Memory B cell (primary cell): ENCODE measurements at places on chromosomes 3 and 15.

DNA sequence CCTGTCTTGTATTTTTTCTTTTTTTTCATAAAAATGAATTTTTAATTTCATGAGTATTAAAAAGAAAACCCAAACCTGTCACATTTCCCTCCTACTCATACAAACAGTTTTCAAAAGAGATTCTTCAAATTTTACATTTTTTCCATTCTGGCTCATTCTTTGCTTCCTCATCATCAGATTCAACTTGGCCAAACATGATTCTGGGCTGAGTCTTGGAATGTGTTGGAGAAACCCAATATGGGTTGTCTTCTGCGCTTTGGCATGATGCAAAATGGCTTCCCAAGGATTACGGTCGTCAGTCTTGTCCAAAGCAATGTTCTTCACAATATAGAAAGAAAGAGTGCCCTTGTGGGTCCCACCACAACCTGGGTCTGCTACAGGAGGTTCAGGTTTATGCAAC is 12.4 kb upstream of the TM4SF4 start:
- DNase-seq, result no peak

DNA sequence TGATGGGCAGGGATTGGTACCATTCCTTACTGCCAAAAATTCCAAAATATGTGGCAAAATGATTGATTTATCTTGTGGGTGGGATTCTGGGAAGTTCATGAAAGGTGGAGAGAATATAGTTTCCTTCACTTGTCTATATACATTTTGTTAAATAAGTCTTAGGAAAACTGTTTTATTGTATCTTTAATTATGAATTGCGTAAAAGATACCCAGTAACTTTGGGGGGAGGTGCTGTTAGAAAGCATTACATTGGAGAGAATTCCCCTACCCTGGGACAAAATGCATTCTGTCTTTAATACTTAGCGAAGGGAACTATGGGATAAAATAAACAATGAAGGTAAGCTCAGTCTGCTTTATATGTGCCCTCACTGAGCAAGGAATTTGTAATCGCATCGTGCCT is 4.6 kb downstream of the SETD5 start:
- no peak for DNase-seq

DNA sequence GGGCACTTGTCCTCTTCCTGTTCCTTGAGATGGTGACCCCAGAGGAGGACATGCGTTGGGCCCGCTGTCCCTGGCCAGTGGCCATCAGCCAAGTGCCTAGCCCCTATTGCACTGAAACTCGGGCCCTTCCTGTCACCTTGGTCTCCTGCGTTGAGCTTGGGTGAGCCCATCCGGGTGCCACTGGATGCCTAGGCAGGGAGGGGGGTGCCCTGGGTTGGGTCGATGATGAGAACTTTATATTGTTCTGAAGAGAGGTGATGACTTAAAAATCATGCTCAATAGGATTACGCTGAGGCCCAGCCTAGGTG is 221.8 kb downstream of the SNRPN start:
- no peak for DNase-seq

DNA sequence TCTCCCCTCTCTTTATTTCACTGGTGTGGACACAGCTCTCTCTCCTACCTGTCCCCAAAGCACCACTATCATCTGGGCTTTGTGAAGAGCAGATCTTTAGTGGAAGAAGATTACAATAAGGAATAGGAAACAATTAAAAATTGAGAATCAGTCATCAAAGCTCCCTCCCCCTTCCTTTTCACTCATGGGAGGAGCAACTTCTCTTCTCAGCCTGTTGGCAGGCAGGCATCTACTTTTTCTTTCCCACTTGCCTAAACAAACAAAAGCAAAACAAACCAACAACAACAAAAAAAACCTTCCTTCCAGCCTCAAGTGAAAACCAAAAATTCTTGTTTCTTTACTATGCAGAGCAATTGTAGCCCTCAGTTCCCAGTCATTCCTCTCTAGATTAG is 125.5 kb upstream of the BHLHE40 start:
- DNase-seq, result no peak

GRCh38 chr15:32784581-32784980 is 66.8 kb downstream of the GREM1 start:
- no peak for DNase-seq

DNA sequence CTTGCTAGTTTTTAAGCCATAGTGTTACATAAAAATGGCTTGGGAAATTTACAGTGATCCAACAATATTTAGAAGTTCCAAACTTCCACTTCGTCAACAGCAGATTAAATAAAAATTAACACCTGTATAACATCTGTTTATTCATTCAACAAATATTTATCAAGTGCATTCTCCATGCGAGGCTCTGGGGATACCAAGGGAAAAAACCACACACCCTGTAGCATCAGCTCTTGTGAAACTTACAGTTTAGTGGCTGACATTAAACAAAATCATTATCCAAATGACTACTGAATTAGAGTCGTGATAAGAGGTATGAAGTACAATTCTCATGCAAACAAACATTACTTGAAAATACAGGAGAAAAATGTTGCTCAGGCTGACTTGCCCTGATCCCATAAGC is 122.9 kb downstream of the DLG1 start:
- DNase-seq, result no peak

GRCh38 chr3:156685198-156685597 is 10.8 kb downstream of the TIPARP start:
- no peak for DNase-seq

GRCh38 chr3:13243586-13243985 is 170.4 kb upstream of the IQSEC1 start:
- DNase-seq, result no peak

DNA sequence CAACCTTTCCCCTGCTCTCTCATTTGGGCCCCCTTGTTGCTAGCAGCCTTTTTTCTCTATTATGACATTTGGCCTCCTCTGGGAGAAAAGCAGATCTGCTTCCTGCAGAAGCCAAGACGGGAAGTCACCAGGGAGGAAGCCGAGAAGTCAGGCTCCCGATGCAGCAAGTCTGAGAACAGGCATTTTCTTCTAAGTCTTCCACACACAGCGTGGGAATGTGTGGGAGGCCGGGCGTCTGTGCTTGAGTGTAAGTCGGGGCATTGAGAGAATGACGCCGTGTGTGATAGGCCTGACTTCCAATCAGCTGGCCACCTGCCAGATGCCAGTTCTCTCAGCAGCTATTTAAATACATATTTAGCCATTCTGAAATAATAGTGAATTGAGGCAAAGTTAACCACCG is 75.8 kb upstream of the FAM98B start:
- DNase-seq, result no peak

DNA sequence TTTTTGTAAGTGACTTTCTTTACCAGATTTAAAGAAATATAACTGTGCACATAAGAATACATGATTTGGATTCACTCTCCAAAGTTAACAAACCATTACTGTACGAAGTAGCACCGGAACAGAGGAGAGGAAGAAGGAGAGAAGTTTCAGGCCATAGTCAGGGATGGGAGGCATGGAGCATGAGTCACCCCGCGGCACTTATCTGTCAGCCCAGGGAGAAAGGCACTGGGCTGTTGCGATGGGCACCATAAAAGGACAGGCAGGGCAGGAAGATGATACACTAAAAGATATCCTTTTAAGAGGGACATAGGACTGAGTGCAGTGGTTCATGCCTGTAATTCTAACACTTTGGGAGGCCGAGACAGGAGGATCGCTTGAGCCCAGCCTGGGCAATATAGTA is 37.0 kb downstream of the TTC23 start:
- DNase-seq, result no peak

DNA sequence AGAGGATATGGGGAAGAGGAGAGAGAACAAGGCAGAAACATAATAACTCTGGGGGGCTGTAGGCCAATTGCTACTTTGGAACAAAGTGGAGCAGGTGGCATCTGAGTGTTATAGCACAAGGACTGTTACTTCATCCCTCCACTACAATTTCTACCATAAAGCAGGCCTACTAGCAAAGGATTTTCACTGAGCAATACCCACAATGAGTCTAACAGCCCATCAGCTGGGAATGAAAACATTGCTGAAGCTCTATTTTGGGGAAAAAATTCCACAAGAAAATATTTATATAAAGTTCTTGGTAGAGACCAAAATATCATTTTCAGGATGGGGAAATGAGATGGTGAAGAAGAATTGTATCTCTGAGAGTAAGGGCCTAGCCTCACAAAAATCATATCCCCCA is 3.6 kb upstream of the SHC4 start:
- no peak for DNase-seq

DNA sequence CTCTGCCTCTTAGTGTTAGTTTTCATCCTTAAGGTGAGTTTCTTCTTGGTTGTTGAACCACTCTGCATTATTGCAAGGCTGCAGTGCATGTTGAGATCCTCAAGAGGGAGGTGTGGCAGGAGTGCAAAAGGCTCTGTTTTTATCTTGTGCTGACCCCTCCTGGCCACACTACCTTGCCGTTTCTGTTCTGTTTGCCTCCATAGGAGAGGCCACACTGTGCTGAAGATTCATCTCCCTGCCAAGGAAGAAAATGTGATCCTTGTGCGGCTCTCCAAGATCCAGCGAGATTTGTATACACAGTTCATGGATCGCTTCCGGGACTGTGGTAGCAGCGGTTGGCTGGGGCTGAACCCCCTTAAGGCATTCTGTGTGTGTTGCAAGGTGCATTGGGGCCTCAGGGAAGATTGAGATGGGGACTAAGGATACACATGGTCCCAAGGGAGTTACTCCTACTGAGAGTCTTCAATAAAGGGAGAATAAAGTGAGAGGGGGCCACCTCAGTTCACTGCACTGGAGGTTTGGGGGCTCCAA is 33.0 kb upstream of the TEX264 start:
- DNase-seq, result no peak

DNA sequence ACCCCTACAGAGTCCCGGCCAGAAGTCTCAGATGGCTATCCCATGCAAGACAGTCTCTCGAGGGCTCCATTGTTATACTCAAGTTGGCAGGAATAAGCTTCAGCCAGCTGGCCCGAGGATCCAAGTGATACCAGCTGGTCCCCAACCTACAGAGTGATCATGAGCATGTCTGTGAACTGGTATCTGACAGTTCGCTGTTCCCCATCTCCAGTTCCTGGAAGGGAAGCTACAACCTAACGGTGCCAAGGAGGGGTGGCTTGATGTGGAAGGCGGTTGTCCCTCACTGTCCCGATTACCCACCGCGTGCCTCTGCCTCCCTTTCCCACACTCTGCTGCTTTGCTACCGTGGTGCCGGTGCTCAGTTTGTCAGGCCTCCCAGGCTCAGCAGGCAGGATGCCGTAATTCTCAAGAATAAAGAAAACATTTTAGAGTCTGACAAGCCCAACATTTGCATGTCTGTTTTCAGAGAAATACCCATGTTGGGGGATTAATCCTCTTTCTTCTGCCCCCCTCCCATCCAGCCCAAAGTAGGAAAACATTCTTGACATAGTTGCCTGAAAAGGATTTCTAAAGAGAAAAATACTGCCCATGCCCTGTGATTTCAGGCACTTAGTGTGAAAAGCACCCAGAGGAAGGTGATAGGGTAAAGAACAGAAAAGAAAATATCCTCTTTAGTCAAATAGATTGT is 49.4 kb upstream of the HES1 start:
- no peak for DNase-seq

- no peak for DNase-seq
Measured at GRCh38 chr3:151210676-151211381, 7.8 kb upstream of the GPR171 start.

DNA sequence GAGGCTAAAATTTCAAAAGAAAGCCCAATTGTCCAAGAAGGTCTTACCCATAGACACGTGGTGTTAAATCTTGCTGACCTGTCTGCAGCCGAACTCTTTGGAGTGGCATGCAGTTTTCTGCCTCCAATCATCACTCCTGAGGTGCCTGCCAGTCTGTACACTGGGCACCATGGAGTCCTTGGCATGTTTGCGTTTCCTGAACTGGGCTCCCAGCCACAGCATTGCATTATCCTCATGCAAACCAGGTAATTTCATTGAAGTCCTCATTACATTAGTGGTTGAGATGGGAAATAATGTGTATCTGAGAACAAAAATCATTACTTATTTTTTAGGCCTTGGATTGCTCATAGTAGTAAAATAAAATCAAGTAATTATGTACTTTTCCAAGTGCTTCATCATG is 152.3 kb downstream of the AKAP13 start:
- no peak for DNase-seq

DNA sequence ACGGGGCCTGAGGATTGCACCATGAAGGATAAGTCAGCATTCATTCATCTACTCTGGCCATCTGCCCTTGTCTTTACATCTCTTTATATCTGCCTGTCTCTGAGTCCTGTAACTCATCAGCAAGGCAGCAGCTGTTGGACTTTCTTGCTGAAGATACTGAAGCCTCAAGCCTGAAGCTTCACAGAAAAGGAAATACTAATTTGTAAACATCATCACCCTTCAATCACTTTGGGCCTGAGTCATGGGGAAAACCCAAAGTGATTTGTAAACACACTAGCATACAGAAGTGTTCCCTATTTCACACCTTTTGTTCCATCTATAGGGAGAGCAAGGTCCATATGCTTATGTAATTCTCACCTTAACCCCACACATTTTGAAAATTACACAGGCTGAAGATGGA is 928.2 kb downstream of the EPHA3 start:
- DNase-seq, result no peak

DNA sequence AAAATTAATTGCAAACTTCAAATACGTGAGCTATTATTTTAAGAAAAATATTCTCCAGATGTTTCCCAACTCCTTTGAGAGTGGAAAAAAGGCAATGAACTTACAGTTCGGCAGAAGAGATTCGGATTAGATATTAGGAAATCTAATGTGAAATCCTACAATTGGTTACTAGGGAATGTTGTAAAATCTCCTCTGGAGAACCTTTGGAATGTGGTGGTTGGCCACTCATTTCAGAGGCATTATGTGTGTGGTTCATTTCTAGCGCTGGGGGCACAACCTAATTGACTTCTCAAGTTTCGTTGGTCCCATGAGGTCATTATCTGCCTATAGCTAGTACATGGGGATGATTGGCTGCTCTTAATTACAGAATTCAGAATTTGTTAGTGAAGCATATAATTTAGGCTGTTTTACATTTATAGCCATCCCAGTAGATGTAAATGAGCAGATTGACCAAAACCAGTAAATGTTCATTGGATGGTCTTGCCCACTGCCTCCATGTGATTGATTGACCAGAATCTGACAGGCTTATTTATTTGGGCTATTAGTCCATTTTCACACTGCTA is 34.6 kb upstream of the CMSS1 start:
- no peak for DNase-seq

- no peak for DNase-seq
Measured at GRCh38 chr3:125212509-125213363, at the start of gene SLC12A8. SLC12A8 (minus strand) TSS chr3:125212748; CDS start chr3:125211349, 1,399 bp downstream.

GRCh38 chr3:184553385-184553784 is 8.2 kb upstream of the EPHB3 start:
- no peak for DNase-seq

GRCh38 chr3:127305499-127306060 is 17.7 kb upstream of the PRR20G start:
- DNase-seq, result no peak

DNA sequence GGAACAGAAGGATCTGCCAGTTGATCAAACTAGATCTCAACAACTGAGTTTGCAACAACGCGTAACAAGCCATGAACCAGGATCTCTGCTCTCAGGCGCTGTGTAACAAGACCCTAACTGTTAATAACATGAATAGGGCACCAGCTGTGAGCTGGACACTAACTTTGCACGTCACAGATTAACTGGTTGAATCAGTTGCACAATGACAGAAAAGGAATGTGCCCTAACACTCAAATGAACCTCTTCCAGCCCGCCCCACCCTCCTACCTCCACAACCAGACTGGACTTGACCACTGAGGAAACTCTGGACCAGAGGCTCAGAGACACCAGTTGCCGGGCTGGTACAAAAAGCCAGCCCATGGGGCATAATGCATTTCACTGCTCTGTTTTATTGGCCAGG is 34.3 kb downstream of the MCF2L2 start:
- no peak for DNase-seq

GRCh38 chr3:133570937-133571320 is 2.6 kb upstream of the CDV3 start:
- DNase-seq, result no peak

GRCh38 chr3:62110443-62111225 is 262.7 kb downstream of the FEZF2 start:
- no peak for DNase-seq
